Brain (organoid and tissue), 16 donors: ENCODE measurements at places on chromosomes 7 and 10.
A peak's percentile ranks its signal among the peaks of the same experiment; 100 is the strongest.

DNA sequence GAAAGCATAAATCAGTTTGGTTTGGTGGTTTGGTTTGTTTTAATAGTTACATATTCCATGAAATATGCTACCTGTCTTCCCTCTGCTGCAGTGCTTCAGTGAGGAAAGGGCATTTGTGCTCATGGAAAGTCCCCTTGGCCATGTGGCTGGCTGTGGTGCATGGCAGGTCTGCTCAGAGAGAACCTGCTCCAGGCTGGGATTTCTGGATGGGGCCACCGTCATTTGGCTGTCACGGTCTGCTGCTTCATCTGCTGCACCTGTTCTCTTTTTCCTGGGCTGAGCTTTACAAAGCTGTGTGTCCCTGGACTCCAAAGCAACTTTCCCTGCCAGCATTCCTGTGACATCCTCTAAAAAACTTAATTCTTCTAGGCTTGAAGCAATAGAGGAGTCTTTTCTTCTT lies 8.9 kb downstream of the CDK14 start:
- DNase-seq: peak; percentile 35

DNA sequence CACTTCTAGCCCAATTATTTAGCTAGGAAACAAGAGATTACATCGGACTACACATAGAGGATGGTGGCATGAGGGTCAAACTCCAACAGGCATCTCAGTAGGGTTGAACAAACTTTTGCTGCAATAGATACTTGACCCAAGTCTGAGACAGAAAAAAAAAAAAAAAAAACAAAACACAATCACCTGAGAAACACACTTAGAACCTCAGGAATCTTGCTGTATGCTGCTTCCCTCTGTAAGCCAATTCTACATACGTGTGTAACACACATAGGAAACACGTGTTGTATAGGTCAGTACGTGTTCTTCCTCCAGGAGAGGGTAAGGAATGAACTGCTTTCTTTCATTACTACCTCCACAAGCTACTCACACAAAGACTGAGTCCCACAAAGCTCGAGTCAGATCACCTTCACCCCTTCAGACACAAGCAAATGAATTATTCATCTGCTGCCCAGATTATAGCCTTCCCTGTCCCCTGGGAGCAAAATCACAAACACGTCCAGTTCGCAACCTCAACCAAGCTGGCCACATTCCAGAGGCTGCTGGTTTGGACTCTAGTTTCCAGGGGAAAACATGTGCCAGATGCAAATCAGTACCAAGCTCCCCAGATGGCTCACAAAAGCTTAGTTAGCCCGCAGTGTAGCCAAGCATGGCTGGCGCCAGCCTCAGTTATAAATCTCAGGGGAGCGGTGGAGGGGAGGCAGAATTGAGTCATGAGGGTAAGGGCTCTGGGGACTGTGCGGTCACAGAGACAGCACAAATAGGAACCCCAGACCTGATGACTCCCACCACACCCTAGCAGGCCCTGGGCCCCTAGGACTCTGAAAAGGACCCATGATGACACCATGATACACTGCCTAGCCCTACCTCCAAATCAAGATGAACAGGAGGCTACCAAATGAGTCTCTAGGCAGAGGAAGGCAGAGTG lies 15.1 kb downstream of the PSAP start:
- DNase-seq: peak; percentile 89

DNA sequence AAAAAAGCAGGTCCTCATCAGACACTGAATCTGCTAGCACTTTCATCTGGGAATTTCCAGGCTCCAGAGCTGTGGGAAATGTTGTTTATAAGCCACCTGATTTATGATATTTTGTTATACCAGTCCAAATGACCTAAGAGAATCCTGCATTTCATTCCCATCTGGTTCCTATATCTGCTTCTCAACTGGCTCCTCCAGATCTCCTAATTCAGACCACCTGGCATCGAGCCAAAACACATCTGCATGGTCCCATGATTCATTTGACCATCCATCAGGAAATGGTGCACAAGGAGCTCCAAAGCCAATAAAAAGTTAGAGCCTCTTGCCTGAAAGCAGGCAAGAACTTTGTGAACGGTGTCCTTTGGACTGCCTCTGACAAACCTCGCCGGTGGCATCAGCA lies 108.9 kb downstream of the IPMK start:
- DNase-seq: no peak

- no peak for DNase-seq
Measured at GRCh38 chr10:44881649-44882048, 29.5 kb upstream of the TMEM72 start.

DNA sequence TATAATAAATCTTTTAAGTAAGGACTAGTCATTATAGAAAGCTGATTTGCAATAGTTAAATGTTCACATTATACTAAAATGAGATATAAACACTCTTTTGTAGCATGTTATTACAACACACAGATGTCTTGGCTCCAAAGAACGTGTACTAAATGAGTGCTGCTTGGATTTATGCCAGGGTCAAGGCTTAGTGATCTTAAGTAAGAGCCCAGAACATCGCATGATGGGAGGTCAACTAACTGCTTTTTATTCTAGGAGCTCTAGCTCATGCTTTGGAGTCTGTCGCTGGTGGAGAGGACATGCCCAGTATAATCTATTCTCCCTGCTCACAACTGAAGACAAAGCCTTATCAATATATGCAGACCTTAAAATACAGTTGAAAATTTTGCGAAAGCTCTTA lies 315.1 kb downstream of the BBS9 start:
- no peak for DNase-seq

- DNase-seq: no peak
Measured at GRCh38 chr7:117067340-117067739, 114.0 kb downstream of the ST7 start.

- peak; percentile 23 for DNase-seq
Measured at GRCh38 chr7:116500078-116500853, 728 bp downstream of the CAV2 start.

DNA sequence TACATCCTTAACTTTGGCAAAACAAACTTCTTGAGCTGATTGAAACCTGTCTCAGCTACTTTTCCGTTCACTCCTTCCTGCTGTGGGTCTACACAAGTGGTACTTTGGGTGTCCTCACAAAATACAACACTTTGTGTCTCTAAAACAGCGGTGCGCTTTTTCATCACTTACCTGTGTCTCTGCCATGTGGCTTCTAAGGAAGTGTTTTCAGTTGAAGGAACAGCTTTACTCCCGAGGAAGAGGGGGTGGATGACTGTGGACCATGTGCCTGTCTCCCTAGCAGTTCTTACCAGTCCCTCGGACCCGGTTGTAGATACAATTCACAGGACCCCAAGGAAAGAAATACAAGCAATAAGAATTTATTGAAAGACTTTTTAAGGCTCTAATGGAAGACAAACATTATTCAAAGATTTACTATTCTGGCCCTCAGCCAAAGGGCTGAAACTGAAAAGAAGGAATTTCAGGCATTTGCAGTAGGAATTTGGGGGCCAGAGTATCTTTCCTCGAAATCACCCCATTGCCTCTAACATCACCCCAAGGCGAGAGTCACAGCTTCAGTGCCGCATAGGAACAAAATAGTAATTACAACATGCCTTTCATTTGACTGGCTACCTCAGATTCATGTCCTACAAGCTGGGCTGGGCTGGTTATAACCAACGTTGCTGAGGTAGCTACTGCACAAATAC lies 246.3 kb downstream of the ACTR3B start:
- DNase-seq: no peak

DNA sequence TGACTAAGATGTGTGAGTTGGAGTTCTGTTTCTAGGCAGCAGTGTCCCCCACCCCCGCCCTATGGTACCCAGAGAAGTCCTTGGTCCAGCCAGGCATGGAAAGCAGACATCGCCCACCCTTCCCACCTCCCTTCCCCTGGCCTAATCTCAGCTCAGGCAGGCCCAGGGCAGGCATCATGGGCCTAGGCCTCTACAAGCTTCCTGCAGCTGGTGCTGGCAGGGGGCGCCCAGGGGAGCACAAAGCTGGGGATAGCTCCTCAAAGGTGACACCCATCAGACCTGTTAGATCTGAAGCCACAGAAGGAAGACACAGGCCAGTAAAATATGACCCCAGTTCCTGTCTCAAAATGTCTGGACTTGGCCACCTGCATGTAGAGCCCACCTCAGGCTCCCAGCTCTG lies 18.9 kb upstream of the UNC5B start:
- DNase-seq: no peak

GRCh38 chr10:31194986-31195385 lies 124.0 kb upstream of the ZEB1 start:
- no peak for DNase-seq

DNA sequence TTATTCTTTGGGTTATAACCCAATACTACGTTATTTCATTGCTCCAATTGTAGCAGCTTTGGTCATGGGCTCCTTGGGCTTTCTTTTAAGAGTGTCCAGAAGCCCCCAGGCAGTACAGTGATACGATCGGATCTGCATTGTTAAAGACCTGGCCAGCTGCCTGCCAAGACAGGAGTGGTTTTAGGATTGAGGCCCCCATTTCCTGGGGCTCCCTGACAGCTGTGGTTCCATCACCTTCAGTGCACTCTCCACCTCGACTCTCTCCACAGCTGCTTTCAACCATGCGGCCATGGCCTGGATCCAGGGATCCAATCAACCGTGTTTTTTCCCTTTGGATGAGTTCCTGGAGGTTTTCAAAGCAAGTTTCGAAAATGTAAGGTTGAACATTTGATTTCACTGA lies 123.4 kb upstream of the BTBD16 start:
- peak; percentile 39 for DNase-seq

GRCh38 chr7:121521711-121522400 lies 125.7 kb upstream of the FAM3C start:
- DNase-seq: no peak

DNA sequence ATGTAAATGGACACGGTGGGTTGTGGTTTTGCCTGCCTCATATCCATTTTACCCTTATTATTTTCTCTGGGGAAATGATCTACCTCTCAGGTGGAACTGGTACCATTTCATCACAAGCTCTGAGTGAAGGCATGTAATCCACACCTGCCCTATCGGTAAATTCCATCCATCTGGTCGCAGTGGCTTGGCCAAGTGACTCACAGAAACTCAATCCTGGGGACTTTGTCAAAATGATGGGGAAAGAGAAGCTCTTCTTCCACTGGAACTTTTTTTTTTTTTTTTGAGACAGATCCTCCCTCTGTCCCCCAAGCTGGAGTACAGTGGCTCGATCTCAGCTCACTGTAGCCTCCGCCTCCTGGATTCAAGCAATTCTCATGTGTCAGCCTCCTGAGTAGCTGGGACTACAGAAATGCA lies 48.2 kb upstream of the ANKRD1 start:
- no peak for DNase-seq

DNA sequence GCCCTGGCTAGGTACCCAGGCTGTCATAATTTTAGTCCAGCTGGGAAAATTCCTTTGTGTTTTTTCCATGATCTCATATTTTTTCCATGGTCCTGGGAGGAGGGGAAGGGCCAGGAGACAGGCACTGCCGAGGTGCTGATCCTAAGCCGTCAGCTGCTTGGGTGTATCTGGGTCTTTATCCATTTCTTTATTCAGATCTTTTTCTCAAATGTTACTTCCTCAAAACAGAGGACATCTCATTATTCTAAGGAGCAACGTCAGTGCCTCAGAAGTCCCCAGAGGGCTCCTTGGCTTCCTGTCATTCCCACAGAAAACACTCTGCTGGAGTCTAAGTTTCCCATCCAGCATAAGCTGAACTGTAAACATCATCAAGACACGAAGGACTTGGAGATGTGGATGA lies 2.8 kb upstream of the OR6V1 start:
- no peak for DNase-seq

- no peak for DNase-seq
Measured at GRCh38 chr10:26622891-26623290, 74.6 kb upstream of the PDSS1 start.

DNA sequence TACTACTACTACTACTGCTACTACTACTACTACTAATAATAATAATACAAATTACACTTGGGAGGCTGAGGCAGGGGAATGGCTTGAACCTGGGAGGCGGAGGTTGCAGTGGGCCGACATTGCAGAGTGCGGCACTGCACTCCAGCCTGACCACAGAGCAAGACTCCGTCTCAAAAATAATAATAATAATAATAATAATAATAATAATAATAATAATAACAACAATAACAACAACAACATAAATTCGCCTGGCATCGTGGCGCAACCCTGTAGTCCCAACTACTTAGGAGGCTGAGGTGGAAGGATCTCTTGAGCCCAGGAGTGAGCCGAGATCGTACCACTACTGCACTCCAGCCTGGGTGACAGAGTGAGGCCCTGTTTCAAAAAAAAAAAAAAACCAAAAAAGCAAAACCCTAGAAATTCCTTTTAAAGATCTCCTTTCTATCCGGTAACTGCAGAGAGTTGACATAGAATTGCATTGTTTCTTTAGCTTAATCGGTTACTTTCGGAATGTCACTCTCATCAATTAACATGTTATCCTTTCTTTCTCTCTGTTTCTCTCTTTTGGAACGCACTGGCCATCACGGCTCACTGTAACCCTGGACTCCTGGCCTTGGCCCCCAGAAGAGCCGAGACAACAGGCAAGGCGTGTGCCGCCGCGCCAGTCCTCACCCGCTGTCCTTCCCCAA lies 972 bp downstream of the PHYH start:
- no peak for DNase-seq

GRCh38 chr10:43409385-43410109 lies 561 bp upstream of the HNRNPF start:
- DNase-seq: peak; percentile 71
